Activated T-cell treated with anti-CD3 and anti-CD28 coated beads for 24 hours (primary cell): ENCODE measurements at places on chromosomes 4 and X.
A peak's percentile ranks its signal among the peaks of the same experiment; 100 is the strongest.

- DNase-seq: no peak
Measured at GRCh38 chr4:89078300-89078699, 21.3 kb upstream of the FAM13A start.

DNA sequence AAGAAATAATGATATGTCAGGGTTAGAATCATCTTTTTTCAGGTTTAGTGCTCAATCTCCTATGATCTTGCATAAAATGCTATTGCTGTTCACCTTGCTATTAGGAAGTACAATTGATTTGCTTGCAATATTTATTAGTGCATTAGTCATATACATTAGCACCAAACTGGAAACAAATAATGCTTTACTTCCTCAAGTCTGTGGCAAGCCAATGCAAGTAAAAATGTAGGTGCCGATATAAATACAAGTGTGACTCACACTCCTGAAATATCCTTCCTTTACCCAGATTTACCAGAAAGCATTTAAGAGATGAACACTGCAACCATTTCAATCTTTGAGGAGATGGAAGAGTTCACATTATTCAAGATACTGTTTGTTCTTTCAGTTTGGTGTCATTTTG is 1487.7 kb upstream of the ADGRL3 start:
- DNase-seq: no peak

DNA sequence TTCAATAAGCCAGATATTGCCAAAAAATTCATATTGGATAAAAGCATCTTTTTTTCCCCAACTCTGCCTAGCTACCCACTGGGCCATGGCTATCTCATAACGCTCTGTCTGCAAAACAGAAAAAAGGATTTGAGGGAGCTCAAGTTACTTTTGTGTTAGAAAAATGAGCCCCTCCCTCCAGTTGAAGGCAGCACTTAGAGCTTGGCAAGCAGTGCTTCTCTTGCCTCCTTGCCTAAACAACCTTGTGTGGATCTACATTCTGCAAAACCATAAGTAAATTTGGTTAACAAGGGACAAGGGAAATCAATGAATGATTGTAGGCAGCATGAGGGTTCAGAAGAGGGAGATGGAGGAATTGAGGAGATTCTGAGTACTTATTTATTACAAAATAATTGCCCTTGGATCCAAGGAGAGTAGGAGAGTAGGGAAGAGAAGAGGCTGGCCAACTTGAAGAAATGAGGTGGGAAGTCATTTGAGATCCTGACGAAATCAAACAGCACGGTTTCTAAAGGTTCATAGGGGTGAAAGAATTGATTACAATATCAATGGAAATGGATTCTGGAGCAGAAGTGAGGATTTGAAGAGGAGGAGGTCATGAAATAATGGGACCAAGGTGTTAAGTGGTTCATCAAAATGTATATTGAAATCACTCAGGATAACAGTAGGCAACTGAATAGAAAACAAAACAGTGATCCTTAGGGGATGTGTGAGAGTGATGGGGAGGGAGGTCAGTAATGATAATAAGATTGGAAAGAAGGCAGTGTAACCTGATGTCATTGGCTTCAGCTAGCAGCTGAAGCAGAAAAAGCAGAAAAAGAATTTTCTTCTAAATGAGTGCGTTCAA is 434.8 kb upstream of the IGFBP7 start:
- DNase-seq: no peak

DNA sequence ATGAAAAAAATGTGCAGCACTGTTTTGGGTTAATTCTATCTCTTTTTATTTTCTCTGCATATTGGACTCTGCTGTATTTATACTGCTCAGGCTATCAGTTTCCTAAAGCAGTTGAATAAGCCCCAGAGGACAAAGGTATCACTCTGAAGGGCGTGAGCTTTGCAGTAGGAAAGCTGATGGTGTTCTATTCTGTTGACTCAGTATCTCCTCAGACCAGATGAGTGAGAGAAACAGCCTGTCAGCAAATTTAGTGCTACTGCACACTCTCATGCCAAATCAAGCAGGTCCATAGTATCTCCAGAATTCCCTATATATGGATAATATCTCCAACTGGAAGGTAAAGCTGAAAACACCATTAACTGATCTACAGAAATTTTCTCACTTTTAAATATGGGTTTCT is 132.3 kb upstream of the UGT8 start:
- DNase-seq: no peak

DNA sequence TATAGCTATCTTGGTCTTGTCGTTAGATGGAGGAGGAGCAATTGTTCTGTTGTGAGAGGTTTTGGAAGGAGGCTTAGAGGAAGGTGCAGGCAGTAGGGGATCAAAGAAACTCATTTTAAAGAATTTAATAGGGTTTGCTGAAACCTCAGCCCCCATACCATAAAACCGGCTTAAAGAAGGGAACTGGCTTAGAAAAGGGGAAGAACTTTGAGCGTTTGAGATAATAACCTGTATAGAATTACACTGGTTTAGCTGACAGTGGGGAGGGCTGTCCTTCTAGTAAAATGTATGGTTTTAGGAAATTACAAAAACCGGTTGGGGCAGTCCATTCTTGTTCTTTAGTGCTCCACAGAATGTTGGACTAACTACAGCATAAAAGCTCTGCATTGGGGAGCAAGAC is 128.1 kb downstream of the KDM6A start:
- no peak for DNase-seq

DNA sequence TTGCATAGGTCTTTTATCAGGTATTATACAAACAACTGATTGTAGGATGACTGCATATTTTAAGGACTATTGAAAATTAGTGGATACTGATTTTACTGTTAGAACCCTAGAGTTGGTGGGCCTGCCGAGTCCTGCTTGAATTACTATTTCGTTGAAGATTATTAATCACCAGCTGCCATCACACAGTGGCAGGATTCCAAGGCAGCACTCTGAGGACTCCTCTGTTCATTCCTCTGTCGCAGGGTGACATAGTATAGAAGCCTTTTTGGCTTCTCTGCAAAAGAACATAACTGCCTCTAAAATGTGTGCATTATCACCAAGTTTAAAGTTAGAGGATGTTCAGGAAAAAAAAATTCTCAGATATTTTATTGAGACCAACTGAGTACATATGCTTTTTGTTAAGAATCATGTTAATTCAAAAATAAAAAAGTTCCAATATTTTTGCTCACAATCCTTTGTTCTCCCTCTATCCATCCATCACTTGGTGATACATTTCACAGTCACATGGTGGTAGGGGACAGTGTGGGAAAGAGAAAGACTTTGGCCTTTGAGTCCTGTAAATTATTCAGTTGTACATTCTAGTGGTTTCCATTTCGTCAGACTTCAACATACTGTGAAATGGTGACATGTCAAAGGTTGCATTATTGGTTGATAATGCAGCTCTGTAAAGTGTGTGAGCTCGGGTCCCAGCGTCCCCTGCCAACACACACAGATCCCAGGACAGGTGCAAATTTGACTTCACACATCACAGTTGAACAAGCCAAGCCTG is 332.5 kb downstream of the GRID2 start:
- no peak for DNase-seq

GRCh38 chrX:102155806-102156179 is at the start of gene BEX5:
TSS of gene BEX5 (minus strand) at chrX:102155977. CDS start at chrX:102154265, 1,712 bp downstream.
- peak; percentile 24 for DNase-seq

GRCh38 chr4:63817196-63817865 is 591.9 kb downstream of the TECRL start:
- no peak for DNase-seq

- no peak for DNase-seq
Measured at GRCh38 chr4:103451341-103451740, 253.2 kb upstream of the CENPE start.
